Adrenal gland (tissue), 19 donors: ENCODE measurements at places on chromosomes 12 and 14.

DNA sequence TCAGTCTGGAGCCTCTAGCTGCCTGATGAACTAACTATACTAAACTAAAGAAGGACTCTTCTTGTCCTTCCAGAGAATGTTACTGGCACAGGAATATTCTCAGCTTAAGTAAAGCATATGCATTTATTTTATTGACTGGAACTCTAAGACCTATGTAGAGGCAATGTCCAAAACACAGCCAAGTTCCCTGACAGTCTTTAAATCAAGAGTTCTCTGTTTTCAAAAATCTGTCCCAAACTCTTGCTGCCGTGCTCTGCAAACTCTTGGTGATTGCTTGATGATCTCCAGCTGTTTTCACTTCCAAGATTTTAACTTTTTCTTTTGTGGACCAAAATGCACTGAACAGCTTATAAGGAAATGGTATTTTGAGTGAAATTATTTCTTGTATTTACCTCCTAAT, 67.5 kb upstream of the DAAM1 start:
- DNase-seq = no peak

GRCh38 chr12:102468261-102468915, 12.0 kb downstream of the IGF1 start:
- DNase-seq = no peak

DNA sequence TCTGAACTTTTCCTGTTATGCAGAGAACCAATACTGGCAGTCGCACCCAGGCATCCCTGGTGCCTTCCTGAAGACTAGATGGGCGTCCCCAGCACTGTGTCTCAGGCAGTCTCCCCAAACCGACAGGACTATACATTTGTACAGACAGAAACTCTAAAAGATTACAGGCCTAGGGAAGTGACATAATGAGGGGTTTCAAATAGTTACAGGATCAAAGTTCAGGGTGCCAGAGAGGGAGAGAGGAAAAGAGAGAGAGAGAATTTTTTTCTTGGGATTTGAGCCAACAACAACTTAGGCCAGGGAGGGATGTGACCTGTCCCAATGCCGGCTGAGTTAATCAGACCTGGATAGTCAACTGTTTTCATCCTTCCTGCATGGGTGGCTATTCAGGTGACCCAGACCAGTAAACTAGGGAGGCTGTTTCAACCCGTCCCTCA, 9.3 kb upstream of the GMFB start:
- no peak for DNase-seq

GRCh38 chr12:79296871-79297270, 393.9 kb downstream of the PAWR start:
- DNase-seq = no peak

DNA sequence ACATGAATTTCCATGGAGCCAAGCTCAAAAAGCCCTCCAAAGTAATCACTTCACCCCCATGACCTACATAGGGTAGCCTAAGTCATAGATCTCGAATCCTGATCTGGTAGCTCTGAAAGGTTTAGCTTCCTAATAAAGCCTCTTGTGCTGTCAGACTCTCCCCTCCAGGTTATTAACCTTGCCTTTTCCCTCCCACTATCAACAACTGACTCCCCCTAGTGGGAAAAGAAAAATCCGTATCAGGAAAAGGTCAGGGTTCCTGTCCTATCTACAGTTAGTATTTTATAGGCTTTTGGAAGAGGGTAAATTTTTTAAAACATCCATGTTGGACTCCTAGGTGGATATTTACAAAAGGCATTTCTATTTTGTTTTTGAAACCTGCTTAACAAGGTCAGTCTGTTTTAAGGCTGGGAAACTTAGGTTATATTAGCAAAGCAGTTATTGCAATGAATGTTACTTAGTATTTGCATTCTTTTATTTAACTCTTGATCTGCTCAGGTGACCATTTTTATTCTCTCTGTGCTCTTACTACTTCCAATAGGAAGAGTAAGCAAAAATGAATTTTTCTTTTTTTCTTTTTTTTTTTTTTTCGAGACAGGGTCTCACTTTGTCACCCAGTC, 8.0 kb downstream of the YY1 start:
- DNase-seq = no peak

GRCh38 chr12:89156340-89156739, 196.0 kb downstream of the DUSP6 start:
- no peak for DNase-seq

GRCh38 chr12:121466794-121467637, 67.1 kb downstream of the RNF34 start:
- peak; percentile 86 for DNase-seq

DNA sequence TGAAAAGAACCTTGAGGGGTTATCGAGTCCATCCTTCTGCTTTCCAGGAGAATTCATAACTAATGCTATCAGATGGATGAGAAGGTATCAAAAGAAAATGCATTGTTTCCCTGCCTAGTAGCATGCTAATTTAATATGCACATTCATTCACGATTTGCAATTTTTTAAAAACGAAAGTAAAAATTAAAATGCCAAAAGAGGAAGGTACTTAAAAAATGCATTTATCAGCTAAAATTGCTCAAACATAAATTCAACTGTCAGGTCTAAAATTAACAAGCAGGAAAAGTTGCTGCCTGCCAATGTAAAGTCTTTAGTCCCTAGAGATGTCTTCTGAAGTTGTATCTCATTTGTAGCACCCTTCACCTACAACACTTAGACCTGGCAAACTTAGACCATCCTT, 7.9 kb downstream of the ATF7 start:
- no peak for DNase-seq

DNA sequence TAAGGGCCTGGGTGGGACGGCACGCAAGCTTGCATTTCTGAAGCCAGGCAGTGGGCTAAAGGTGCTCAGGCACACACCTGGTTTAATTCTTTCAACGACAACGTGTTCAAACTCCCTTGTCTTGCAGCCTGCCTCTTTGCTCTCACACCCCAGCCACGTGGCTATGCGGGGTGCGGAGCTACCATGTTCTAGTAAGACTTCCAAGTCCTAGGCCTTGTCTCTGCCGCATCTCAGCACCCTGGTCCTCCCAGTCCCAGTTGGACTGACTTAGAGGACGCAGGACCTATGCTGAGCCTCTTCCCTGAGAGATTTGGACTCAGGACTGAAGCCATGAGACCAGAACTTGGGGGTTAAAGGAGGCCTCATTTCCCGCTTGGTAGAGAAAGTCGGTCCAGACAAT, 62.2 kb downstream of the CLMN start:
- no peak for DNase-seq
